ENCODE measurements at places on chromosomes 6 and 20. TPM values are rescaled to one million over a fixed set of nuclear protein-coding genes. Genes with fewer than 3 reads are reported as not detected.

Gene SLC32A1
- total RNA-seq = not detected

Gene SEC63
- total RNA-seq = 90.6 TPM

Gene NEURL2
- 2.3 TPM for total RNA-seq

Gene GNAS-AS1
- total RNA-seq = 1.3 TPM

- no peak for DNase-seq
Measured at GRCh38 chr6:32189069-32189741, 797 bp downstream of the PBX2 start.

DNA sequence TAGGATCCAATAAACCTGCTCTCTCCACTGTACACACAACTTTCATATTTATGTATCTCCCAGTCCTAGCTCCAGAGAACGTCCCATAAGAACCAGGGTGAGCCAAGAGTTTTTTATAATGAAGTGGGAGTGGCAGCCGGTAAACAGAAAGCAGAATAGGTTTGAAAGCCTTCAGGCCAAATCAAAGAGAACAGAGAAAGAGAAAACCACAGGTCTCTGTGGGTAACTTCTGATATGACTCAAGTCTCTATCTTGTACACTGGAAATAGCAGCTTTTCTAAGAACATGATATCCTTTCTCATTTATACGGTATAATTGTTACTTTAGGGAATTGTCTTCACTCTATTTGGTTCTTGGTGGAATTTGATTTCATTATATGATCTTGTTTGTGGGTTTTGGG, 273.6 kb downstream of the PACRG start:
- no peak for DNase-seq

- no peak for DNase-seq
Measured at GRCh38 chr6:126955621-126956020, 162.8 kb upstream of the RSPO3 start.

DNA sequence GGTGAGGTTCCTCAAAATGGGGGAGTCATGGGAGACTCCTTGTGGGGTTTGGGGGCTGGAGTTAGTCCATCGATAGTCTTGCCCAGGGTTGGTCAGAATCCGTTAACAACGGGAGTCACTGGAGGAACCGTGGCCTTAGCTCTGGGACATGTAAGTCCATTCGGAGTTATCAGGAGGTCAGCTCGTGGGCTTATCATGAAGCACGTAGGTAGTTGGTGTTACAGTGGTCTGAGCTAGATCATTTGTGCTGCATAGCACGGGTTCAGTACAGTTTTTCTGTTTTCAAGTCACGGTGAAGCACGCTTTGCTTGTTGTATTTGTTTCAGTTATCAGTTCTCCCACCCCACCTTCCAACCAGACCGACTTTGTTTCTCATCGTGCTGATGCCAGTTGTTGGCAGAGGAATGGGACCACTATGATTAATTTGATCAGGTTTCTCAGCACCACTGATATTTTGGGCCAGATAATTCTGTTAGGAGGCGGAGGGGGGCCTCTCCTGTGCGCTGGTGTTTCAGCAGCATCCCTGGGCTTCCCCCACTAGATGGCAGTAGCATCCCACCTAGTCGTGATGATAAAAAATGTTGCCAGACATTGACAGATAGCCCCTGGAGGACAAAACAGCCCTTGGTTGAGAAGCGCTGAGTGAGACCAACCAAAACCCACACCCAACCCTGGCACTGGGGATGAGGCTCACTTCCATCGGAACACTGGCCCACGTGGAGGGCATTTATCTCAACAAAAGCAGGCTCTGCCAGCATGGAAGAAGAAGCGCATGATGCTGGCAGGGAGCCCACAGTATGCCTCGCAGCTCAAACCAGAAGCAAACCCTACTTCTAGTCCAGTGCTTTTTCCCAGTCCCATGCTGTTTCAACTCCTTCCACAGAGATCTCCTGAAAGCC, 2.2 kb upstream of the APMAP start:
- peak; percentile 88 for DNase-seq

DNA sequence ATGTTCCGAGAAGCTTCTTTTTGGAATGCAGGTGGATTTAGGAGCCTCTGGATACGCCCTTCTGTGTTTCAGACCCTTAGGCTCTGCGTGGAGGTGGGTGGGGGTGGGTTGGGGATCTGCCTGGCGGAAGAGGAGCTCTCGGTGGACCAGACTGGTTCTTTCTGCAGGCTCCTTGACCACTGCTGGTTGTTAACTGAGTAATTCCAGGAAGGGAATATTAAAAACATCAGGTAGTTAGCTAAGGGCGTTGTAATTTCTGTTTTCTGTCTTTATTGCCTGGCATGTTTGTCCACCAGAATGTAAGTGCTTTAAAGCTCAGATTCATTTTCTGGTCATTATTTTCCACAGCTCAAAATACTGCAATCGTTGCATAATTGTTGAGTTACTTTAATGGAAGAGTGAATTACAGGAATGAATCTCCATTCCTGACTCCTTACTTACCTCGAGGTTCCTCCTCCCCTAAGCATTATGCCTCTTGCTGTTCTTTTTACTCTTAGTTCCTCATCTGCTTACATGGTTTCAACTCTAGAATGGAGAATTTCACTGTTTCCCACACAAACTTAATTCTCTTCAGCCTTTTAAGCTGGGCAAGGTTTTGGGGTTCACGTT, 5.9 kb downstream of the CDYL start:
- DNase-seq = no peak

DNA sequence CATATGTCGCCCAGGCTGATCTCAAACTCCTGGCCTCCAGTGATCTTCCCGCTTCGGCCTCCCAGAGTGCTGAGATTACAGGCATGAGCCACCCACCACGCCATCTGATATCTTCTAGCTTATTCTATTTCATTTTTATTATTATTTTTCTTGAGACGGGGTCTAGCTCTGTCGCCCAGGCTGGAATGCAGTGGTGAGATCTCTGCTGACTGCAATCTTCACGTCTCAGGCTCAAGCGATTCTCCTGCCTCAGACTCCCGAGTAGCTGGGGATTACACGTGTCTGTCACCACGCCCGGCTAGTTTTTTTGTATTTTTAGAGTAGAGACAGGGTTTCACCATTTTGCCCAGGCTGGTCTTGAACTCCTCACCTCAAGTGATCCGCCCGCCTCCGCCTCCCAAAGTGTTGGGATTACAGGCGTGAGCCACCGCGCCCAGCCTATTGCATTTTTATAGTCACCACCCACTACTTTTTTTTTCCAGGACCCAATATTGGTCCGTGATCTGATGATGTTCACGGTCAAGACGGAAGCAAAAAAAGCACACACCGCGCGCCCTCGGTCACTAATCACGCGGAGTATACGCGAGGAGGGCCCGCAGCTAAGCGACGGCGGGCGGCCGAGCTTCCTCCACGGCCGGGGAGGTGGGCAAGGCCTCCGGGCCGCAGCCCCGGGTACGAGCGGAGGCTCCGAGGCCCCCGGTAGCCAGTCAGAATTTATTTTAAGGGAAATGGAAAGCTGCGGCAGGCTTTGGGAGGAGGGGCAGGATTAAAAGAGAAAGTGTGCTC, 1.1 kb upstream of the LSM14B start:
- peak; percentile 59 for DNase-seq

DNA sequence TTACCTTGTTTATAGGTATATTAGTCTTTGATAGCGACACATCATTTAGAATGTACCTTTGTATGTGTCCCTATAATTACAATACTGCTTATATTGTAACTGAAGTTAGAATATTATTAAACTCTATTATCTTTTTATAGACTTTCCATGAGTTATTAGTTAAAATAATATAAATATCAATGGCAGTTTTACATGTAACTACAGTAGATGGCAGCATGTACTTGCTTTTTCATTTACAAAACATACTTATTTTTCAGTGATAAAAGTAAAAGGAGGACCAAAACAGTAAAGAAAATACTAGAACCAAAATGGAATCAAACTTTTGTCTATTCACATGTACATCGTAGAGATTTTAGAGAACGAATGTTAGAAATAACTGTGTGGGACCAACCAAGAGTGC, 364.3 kb downstream of the RIMS1 start:
- DNase-seq = no peak

DNA sequence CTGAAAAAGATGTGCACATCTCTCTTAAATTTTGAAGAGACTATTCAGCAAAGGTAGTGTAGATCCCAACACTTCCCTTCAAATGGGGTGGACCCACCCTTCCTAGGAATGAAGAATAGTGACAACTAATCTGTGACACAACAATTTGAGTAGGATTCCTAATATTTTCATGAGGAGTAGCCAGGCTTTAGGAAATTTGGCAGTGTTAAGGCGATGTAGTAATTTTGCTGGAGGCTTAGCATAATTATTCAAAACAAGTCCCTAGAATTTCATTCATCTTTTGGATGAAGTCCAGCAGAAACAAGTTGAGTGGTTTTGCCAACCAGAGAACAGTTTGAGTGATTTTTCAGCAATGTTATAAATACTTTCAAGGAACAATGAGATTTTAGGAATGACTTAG, 52.4 kb downstream of the ELOVL4 start:
- DNase-seq = no peak

DNA sequence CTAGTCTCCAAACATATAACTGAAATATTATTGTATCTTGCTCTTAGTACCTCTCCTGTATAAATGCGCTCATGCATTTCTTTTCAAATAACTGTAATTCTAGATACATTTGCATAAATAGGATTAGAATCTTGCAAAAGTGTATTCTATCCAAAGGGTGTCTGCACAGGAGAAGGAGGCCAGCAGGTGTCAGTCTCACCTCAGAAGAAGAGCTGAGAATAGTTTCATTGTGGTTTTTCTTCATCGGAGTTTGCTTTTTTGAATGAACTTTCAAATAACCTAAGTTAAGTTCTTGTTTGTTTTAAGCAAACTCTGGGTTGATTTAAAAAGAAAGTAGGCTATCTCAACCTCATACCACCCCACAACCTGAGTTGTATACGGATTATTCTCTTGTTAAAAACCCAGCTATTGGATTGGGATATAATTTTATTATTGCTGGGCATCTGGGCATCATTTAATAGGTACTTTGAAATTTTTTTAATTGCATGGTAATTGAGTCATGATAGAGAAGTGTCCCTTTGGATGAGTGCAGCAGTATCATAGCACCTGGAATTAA, 125.0 kb upstream of the MLIP start:
- DNase-seq = peak; percentile 21

GRCh38 chr6:154930451-154930851, 64.7 kb upstream of the TIAM2 start:
- no peak for DNase-seq

DNA sequence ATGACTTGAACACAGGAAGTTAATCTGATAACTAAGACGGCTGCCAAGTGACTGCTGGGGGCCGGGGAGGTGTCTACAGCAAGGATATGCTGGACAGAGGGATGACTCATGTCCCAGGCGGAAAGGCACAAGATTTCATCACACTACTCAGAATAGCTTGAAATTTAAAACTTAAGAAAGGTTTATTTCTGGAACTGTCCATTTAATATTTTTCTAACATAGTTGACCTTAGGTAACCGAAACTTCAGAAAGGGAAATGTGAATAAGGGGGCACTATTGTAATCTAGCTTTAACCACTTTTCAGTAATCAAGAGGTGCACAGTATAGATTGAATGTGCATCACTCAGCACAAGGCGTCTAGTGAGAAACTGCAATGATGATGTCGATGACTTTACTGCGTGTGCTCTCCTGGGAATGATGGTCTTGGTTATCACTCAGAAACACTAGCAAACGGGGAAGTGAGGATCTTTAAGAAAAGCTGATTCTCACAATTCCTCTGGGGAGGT, 171.5 kb downstream of the QKI start:
- DNase-seq = no peak

GRCh38 chr6:64258302-64258701, 622.7 kb downstream of the PHF3 start:
- DNase-seq = no peak

GRCh38 chr6:148648754-148649453, 97.9 kb upstream of the UST start:
- DNase-seq = no peak

GRCh38 chr6:150320442-150320841, 48.4 kb upstream of the IYD start:
- DNase-seq = no peak

DNA sequence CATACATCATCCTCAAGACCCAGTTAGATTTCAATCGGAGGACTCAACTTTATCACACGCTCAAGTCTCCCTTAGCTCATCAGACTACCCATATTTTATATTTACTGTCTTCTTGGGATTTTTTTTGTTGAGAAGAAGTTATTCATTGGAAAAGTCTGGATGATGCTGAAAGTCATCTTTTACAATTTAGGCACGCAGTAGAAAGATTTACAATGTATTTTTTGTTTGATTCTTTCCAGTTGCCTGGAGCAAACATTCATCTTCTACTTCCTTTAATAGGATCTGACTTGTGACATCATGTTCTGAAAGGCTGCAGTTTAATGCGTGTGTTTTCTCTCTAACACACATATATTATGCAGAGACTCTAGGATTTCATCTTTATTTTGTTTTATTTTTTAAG, 235.7 kb downstream of the DOK5 start:
- DNase-seq = no peak

GRCh38 chr6:46302816-46303215, 132.0 kb upstream of the ENPP5 start:
- no peak for DNase-seq
